GF-D8 (cell line): ENCODE measurements at places on chromosomes 5 and 9.

DNA sequence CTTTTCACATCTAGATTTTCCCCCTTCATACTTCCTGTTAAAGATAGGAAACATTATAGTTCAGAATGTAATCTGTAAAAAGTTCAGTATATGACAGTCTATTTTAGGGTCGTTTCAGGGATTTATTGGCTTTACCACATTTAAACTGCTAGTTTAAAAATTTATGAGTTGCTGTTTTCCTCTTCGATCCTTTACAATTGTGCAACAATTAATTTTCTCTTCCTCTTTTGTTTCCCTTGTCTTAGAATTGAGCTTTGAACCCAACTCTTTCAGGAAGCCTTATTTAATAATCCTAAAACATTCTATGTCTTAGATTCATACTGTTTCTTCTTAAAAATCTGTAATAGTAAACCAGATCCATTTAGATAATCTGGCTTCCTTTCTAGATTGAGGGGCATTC is 16.4 kb downstream of the ZSWIM6 start:
- DNase-seq: no peak

DNA sequence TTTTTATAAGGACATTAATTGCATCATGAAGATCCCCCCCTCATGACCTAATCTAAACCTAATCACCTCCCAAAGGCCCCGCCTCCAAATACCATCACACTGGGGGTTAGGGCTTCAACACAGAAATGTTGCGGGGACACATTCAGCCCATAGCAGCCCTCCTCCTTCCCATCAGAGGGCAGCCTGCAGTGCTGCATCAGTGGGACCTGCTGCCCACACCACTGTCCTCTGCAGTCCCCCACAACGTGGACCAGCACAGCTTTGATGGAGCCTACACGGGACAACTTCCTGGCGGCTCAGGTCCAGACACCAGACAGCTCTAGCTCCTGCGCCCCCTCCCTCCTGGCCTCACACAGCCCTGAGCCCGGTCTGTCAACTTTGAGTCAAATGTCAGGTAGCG is 70.3 kb downstream of the APTX start:
- no peak for DNase-seq

DNA sequence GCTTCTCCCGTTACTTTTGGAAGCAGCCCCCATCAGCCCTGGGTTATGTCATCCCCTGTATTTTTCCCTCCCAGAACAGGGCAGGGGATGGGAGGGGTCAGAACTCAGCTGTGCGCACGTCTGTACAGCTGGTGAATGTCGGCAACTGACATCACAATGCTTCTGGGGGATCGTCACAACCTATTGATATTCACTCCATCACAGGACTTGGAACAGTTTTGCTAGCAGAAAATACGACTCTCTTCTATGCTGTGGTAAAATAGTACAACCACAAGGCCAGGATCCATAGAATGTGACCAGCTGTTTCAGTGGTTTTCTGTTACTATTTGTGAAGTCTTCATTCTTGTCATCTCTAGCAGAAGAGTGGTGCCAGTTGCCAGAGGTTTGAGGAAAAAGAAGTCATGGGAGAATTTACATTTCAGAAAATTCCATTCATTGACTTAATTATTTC is 77.1 kb upstream of the KLF4 start:
- DNase-seq: no peak

GRCh38 chr5:177604116-177604521 is 4.2 kb downstream of the B4GALT7 start:
- DNase-seq: no peak

DNA sequence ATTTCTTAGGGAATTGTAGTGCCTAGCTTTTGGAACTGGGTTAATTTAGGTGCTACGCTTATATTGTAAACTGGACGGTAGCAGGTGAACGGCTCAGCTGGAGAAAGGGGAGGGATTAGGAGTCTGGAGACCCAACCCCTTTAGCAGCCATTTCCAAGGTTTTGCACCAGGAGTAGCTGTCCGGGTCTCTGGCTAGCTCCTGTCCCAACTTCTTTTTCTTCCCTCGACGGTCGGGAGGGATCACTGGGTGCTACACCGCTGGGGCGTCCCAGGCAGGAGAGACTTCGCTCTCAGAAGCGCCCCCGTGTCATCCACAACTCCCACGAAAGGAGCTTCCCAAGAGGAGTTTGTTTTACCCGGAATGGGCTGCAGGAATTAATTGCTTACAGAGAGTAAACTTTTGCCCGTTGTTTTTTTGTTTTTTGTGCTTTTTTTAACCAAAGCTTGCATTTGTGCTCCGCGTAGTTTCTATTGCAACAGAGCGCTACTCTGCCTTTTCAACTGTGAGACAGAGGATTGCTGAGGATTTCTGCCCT is 1640.9 kb upstream of the C9orf72 start:
- no peak for DNase-seq

- no peak for DNase-seq
Measured at GRCh38 chr5:87242242-87242641, 25.4 kb upstream of the RASA1 start.

DNA sequence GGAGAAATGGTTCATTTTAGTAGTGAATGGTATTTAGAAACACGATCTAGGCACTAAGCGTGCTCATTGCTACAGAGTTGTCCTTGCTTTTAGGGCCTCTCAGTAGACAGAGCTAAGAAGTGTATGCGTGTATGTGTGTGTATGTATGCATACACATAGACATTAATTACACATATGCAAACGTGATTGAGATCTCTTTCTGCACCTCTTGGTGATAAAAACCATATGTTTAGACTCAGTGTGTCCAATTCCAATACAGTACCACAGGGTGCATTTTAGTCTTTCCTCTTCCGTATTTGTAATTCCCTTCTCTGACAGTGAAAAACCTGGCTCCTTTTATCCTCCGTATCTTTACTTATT is 13.1 kb downstream of the TRIO start:
- DNase-seq: no peak
